ENCODE measurements at places on chromosomes 4 and X. TPM values are rescaled to one million over a fixed set of nuclear protein-coding genes. Genes with fewer than 3 reads are reported as not detected.

The PNMA6F gene
- total RNA-seq: not detected

The MGAT4D gene
- not detected for total RNA-seq

The EVC2 gene
- total RNA-seq: 1.1 TPM

The RRH gene
- total RNA-seq: not detected

The SPATA18 gene
- total RNA-seq: not detected

The RHOXF1 gene
- total RNA-seq: 1.5 TPM

The SLITRK4 gene
- not detected for total RNA-seq

The WDR17 gene
- total RNA-seq: 0.96 TPM

GRCh38 chr4:74133786-74134499 lies 24.0 kb upstream of the MTHFD2L start:
- peak; percentile 17 for DNase-seq

- no peak for DNase-seq
Observed at GRCh38 chrX:150845091-150845490, 53.4 kb downstream of the CD99L2 start.

DNA sequence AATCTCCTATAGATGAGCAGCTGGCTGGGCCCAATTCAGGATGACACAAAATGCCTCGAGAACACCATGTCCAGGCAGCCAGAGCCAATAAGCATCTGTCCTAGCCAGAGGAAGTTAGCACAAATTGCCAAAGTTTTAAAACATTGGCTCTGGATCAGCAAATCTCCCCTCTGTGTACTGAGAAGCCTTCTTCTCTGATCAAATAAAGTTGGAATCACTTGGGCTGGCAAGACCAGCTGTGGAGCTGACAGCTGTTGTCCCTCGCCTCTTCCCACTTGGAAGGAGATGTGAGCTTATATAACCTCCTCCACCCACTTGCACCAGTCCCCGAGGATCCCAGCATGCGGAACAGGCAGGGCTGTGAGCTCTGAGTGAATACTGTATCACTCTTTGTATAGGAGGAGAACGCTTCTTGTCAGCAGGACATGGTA lies 183.9 kb downstream of the OPHN1 start:
- DNase-seq: no peak

DNA sequence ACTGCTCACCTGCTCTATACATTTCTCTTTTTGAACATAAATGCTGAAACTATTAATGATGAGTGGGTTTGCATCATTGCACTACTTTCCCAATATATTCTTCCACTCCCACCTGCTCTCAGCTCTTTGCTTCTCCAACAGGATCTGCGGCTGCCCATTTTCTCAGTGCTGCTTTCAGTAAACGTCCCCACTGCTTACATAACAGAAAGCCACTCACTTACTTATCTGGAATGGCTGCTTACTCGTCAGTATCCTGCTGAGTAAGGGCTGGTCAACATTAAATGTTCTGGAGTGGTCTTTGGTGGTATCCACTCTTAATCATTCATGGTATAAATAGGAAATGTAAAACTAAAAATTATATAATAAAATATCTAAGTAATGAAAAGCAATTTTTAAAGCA lies 112.8 kb upstream of the HPF1 start:
- no peak for DNase-seq

DNA sequence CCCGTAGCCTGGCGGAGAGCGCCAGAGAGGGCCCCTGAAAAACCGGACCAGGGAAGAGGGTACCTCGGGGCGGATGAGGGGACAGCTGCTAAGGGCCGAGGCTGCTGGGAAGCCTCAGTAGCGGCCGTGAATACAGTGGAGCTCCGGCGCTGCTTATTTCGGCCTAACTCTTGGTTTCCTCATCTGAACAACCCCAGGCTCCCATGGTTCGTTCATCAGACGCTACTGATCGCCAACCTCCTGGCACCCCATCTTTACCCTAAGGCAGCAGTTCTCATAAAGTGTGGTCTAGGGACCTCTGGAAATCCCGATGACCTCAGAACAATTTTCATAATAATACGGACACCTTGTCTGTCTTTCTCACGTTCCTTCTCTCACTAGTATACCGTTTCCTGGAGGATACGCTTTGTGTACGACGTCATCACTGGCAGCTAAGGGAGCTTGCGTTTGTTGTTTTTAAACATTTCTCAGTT lies 645 bp upstream of the RAB28 start:
- no peak for DNase-seq

DNA sequence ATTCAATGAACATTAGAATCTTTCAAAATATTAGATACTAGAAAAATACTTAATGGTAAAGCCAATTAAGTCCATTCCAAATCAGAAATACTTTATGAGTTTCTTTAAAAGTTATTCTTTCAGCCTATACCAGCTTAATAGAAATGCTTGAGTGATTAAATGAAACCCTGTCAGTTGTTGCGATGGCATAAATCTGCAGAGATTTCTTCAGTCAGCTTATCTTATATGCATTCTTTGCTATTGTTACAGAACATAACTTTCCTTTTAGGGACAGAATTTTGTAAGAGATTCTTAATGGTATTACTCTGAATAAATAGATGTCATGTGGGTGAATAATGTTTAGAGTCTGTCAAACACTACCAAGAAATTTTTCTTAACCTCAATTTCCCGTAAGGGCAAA lies 325.0 kb upstream of the HAND2 start:
- no peak for DNase-seq

DNA sequence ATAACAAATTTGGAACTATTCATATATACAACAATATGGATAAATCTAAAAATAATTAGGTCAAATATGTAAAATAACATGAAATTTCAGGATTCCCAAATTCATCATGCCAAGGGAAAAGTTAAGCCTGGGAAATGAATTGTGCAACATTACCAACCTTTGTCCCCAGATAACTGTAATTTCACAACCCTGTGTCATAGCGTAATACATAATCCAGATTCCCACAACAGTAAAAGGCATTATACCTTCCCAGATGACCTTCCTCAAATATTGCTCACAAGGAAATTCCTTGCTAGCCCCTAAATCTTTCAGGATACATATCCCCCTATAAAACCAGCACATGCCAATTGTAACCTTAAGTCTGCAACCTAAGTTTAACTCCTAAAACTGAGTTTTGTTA lies 32.9 kb upstream of the RAB40A start:
- DNase-seq: no peak

GRCh38 chr4:43435291-43435690 lies 542.8 kb downstream of the GRXCR1 start:
- DNase-seq: no peak

DNA sequence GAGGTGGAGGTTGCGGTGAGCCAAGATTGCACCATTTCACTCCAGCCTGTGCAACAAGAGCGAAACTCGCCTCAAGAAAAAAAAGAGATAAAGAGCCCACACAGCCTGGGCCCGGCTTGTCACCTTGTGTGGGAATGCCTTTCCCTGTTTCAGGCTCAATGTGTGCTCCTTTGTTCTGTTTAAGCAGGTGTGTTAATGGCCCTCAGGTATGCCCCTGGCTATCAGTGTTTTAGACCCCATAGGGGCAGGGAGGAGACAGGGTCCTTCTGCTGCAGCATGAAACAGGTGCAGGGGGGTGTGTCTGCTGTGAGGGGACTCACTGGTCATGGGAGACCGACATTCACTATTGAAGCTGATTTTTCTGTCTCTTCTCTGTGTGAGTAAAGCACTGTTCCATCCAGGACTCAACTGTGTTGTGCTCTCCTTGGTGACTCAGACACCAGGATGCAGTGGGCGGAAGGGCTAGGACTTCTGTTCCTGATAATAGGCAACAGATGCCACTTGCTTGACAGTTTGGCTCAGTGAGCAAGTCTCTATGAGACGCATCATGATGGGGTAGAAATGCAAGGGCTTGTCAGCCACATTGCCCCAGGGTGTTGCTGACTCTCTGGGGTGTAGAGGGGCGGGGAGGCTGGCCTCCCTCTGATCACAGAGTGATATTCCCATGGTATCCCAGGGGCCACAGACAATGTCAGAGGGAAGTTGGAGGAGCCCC lies 15.6 kb upstream of the LAP3 start:
- DNase-seq: no peak

GRCh38 chr4:53919535-53919934 lies 144.9 kb downstream of the CHIC2 start:
- no peak for DNase-seq

GRCh38 chrX:148517176-148517575 lies 16.8 kb downstream of the AFF2 start:
- DNase-seq: no peak

DNA sequence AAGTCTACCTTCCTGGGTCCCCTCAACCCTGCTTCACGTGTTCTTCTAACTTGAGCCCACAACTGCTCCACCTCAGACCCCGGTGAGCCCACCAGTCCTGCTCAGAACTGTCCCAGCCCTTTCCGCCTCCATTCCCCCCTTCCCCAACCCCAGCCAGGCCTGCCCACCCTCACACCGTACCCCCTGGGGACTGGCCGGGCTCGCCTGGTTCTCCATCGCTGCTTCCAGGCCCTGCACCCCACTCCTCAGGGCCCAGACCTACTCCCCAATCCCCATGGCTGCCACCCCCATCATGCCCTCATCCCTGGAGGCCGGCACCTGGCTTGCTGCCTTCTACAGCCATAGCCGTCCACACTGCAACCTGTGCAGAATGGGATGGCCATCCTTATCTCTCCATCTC lies 23.4 kb downstream of the ADRA2C start:
- no peak for DNase-seq

GRCh38 chrX:11131146-11131545 lies 20.0 kb downstream of the HCCS start:
- no peak for DNase-seq

- DNase-seq: no peak
Observed at GRCh38 chr4:37757121-37757520, 69.4 kb upstream of the PGM2 start.

GRCh38 chr4:81196126-81196650 lies 18.8 kb downstream of the PRKG2 start:
- DNase-seq: no peak

- no peak for DNase-seq
Observed at GRCh38 chr4:145719752-145720624, 40.0 kb downstream of the C4orf51 start.

DNA sequence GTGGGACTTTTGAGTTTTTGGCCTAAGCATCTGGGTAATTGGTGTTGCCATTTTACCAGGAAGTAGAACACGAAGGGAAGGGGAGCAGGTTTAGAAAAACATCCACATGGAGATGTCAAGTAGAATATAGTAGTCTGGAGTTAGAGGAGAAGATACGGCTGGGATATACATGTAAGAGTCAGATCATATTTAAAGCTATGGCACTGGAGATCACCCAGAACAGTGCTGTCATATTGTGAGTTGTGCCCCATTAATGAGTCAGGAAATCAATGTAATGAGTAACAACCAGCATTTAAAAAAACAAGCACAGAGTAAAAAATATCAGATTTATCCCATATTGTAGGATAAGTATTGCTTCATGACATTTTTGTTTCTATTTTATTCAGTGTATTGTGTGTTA lies 4.2 kb downstream of the GSTCD start:
- DNase-seq: no peak

GRCh38 chrX:17075004-17075403 lies 128.5 kb downstream of the REPS2 start:
- no peak for DNase-seq

All from T-cell (primary cell).